ENCODE measurements at places on chromosomes 5 and 9.
A peak's percentile ranks its signal among the peaks of the same experiment; 100 is the strongest.

GRCh38 chr5:57332361-57332760 is 150.2 kb downstream of the ACTBL2 start:
- no peak for DNase-seq

- no peak for DNase-seq
Measured at GRCh38 chr5:147417135-147417813, 92.6 kb downstream of the DPYSL3 start.

DNA sequence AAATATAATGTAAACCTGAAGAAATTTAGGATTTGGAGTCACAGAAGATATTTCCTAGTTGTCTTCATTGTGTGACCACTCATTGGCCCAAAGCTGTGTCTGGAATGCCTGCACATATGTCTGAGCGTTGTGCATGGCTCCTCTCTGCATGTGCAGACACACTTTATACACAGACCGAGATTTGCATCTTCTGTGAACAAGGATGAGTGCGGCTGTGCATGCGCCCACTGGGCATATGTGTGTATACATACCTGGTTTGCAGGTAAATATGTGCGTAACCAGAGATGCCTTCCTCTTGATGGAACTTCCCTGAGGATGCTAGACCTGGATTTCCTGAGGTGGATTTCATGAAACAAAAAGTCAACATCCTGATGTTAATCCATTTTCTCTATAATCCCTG is 19.1 kb downstream of the PHF2 start:
- DNase-seq, result no peak

- DNase-seq, result no peak
Measured at GRCh38 chr9:86046930-86047341, 52.4 kb downstream of the GOLM1 start.

DNA sequence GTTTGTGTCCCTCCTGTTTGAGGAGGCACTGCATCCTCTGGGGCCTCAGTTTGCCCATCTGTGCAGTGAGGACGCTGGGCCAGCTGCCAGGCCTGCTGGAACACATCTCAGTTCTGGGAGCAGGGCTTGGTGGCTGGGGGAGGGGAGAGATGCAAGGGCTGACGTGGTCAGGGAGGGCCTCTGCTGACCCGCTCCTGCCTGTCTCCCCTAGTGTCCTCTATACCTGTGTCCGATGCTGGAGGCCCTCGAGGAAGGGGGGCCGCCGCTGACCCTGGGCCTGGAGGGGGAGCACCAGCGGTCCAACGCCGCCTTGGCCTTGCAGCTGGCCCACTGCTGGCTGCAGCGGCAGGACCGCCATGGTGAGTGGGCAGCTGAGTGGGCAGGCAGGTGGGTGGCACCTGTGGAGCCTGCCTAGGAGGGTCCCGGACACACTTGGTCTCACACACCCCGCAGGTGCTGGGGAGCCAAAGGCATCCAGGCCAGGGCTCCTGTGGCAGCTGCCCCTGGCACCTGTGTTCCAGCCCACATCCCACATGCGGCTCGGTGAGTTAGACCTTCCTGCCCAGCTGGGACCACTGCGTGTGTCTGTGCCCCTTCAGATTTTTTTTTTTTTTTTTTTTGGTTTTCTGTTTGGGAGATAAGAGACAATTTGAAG is 5.8 kb downstream of the FPGS start:
- no peak for DNase-seq

GRCh38 chr9:137634016-137634415 is 15.2 kb downstream of the EHMT1 start:
- DNase-seq, result no peak

- DNase-seq, result no peak
Measured at GRCh38 chr5:1897386-1897785, 14.7 kb upstream of the IRX4 start.

DNA sequence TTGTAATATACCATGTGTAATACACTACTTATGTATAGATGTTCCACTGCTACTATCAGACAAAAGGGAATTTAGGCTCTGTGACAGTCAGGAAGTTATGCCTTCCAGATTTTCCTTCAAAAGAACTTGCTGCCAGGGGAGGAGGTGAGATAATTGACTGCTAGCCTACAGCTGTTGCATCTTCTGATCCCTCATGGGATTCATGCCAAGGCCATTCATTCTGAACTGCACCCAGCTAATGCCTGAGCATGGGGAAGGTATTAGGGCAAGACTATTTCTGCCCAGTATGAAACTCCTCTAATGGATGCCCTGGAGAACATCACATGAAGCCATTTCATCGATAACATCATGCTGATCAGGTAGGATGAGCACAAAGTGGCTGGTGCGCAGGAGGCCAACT is 746.5 kb upstream of the ZNF608 start:
- no peak for DNase-seq

GRCh38 chr9:21385131-21385670 is at the start of gene IFNA2:
Gene IFNA2 (minus strand): TSS chr9:21385398. CDS start chr9:21385329, 69 bp downstream.
- no peak for DNase-seq

DNA sequence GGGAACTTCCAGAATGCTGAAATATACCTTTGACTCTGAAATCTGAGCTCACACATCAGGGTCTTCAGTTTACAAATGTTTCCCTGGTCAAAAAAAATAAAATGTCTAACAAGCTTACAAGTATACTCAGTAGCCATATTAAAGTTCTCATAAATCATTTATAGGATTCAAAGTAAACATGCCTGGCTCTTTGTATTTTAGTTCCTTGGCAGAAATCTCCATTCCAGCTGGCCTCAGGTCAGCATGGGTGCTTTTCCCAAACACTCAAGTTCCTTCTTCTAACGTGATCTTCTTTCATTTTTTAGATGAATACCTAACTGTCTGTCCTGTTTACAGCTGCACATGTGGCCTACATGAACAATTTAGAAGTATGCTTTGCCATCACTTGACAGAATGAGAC is 263.2 kb downstream of the GAS1 start:
- no peak for DNase-seq

DNA sequence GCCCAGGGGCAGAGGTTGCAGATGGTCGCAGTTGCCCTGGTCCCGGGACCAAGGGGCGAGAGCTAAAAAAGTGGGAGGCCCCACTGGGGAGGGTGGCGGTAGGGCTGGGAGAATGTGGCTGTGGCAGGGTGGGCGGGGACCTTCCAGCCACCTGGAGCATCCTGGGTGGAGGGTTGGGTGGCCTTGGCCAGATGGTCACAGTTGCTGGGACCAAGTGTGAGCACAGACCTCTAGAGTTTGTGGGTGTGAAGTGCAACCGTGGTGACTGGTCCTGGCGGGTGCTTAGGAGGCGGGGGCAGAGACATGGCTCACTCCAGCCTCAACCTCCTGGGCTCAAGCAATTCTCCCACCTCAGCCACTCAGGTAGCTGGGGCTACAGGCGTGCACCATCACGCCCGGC is 5.7 kb upstream of the TRAF2 start:
- no peak for DNase-seq

DNA sequence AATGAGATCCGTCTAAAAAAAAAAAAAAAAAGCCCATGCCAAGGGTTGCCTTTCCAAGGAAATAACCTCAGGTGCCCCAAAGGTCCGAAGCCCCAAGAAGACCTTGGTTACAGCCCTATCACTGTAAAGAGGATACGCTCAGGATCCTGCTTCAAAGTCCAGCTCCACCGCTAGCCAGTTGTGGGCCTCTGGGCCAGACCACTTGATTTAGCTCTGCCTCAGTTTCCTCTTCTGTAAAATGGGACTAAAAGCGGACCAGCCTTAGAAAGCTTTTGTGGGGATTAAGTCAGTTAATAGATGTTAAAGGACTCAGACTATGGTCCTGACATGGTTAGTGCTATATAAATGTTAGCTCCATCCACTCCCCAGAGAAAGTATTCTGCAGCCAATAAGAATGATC is 48.7 kb upstream of the ORM1 start:
- no peak for DNase-seq

DNA sequence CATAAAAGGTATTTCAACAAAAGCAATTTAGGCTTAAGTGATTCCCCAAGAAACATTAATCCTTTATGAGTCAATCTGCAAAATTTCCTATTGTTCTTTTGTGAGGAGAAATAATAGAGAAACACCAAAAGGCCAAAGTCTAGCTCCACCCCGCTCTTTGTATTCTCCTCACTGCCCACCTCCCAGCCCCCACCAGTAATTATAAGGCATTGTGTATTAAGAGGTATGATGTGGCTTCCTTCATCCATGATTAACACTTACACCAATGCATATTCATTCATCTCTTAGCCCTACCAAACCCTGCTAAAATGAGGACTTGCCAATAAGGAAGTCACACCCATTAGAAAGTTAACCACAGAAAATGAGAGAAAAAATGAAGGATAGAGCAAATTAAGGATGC is 105.3 kb upstream of the SPATA31D4 start:
- DNase-seq, result no peak

DNA sequence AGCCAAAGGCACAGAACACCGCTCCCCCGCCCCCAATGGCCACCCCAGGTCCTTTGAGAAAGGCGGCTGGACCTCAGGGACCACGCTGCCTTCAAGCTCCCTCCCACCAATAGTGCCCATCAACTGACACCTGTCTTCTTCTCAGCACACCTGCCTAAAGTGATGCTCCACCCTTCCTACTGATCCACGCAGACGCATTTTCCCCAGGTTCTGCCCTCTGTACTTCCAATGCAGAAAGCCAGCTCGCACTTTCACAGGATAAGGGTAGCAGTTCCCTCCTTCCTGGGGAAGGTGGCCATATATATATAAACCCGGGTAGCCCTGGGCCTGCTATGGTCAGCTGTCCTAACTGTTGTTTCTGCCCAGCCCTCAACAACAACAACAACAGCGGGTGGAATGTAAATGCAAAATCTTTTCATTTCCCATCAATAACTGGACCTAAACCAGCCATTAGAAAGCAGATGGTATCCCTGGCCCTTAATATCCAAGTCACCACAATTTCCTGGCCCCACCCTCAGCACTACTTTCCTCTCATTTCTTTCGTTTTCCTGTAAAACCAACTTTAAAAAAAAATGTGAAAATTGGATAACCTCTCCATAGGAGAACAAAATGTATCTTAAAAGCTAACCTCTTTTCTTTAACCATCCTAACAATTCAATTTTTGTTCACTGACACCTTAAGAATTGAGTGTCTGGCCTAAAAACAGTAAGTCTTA is 1.7 kb downstream of the GOLM1 start:
- DNase-seq, result no peak

- peak; percentile 8 for DNase-seq
Measured at GRCh38 chr5:145347026-145347616, 488.0 kb downstream of the PRELID2 start.

- peak; percentile 50 for DNase-seq
Measured at GRCh38 chr9:124258607-124259157, 933 bp downstream of the NEK6 start.

GRCh38 chr9:103669296-103669695 is 424.8 kb upstream of the SMC2 start:
- DNase-seq, result no peak

DNA sequence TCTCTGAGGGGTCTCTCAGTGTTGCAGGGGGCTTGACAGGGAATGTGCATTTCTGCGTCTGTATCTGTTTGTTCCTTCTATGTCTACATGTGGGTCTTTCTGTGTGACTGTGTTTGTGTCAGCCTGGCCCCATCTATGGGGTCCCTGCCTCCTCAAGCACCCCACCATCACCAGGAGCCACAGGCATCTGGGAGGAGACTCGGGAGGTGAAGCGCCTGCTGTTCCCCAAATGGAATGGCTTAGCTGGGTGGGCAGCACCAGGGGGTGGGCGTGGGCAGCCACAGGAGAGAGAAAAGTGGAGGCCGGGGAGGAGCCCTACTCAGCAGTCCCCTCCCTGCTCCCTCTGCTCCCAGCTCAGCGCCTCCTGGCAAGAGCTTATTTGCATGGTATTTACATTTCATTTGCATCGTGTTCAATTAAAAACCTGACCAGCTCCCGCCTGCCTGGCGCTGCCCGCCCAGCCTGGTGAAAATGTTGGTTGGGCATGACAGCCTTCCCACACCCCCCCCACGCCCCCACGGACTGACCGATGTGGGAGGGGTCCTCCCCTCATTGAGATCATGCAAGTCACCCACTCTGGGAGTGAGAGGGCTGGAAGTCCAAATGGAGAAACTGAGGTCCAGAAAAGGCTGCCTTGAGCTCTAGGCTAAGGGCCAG is 50.5 kb downstream of the CXXC5 start:
- peak; percentile 85 for DNase-seq

- no peak for DNase-seq
Measured at GRCh38 chr5:177329883-177330282, 18.2 kb upstream of the MXD3 start.

- DNase-seq, result no peak
Measured at GRCh38 chr5:58459146-58460001, 512 bp downstream of the PLK2 start.

DNA sequence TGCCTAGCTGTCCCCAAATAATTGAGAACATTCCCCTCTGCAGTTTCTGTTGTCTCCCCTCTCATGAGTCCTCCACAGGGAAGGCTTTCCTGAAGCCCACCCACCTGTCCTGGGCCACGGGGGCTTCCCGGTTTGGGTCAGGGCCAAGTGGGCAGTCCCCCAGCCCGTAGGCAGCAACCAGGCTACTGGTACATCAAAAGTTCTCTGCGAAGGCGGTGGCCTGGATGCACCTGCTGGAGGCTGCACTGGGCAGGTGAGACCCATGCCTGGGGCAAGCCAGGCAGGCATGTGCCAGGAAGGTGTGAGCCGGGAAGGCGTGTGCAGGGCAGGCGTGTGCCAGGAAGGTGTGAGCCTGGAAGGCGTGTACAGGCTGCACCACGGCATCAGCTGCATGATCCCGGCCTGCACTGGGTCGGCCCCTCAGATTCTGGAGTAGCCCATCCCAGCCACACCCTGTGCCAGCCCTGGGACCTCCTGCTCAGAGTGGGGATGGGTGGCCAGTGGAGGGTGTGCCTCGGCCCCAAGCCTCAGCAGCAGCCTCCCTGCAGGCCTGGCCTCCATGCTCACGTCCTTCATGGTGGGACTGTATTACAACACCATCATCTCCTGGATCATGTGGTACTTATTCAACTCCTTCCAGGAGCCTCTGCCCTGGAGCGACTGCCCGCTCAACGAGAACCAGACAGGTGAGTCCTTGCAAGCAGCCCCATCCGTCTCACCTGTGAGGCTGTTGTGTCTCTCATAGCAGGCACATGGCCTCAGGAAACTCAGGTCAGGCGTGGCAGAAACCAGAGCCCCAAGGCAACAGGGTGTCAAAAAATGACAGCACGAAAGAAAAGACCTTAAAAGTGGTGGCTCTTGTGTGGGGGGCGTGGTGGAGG is 8.7 kb downstream of the SLC6A19 start:
- no peak for DNase-seq

- DNase-seq, result no peak
Measured at GRCh38 chr5:83368319-83368718, 103.2 kb upstream of the VCAN start.

DNA sequence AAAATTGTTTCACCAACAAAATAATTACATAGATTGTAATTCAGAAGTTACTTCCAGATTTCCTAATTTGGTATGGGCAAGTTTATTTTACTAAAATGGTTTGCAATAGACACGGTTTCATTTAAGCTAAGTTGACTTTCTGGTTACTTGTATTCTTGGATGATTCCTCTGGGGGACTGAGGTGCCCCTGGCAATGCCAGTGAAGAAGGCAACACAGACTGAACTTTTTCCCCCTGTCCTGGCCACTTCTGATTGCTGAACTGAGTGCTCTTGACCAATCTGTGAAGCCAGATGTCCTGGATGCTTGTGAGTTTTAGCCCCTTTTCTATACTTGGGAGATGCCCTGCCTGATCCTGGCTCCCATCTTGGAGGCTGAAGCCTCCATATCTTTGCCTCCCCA is 66.3 kb upstream of the FANCC start:
- no peak for DNase-seq

All from nephron progenitor cell (in vitro differentiated cells).